H1 (cell line): ENCODE measurements at places on chromosomes 5 and 9. TPM values are rescaled to one million over a fixed set of nuclear protein-coding genes. Genes with fewer than 3 reads are reported as not detected.

Gene IGFBPL1
- total RNA-seq: 33.8 and 36.6 TPM in 2 replicates

Gene ZNF618
- 28.5 and 31.4 TPM in 2 replicates for total RNA-seq

Gene HNRNPA0
- 71.3 and 74.9 TPM in 2 replicates for total RNA-seq

Gene MCC
- 17.8 and 18.3 TPM in 2 replicates for total RNA-seq

Gene ADRA1B
- total RNA-seq: not detected in 2 replicates

Gene IRX1
- total RNA-seq: 3.9 and 5.1 TPM in 2 replicates

Gene PPP1R26
- 32.7 and 35.9 TPM in 2 replicates for total RNA-seq

Gene THBS4
- 12.8 and 14.2 TPM in 2 replicates for total RNA-seq

Gene RALGDS
- total RNA-seq: 11.2 and 14.5 TPM in 2 replicates

Gene FOXD4L3
- total RNA-seq: 0.15 TPM in 1 of 2 replicates, not detected in the other

Gene NUTM2G
- 0.25 TPM in 1 of 2 replicates, not detected in the other for total RNA-seq

Gene SPATA31E1
- 0.09 TPM in 1 of 2 replicates, not detected in the other for total RNA-seq

Gene FBN2
- total RNA-seq: 15.9 and 16.3 TPM in 2 replicates

Gene ELAVL2
- total RNA-seq: 20.9 and 21.9 TPM in 2 replicates

Gene TOPORS
- 26.9 and 30.7 TPM in 2 replicates for total RNA-seq

Gene SCGB3A2
- total RNA-seq: 63.6 and 74.3 TPM in 2 replicates

Gene ADCY2
- 122 and 131 TPM in 2 replicates for total RNA-seq

Gene PCDHA2
- total RNA-seq: 1.9 TPM in 2 replicates

Gene RRAGA
- total RNA-seq: 46.2 and 46.5 TPM in 2 replicates

Gene CER1
- total RNA-seq: 2.2 and 3.4 TPM in 2 replicates

Gene OR1Q1
- total RNA-seq: not detected in 2 replicates

Gene TAF11L7
- not detected in 2 replicates for total RNA-seq

Gene ARL14EPL
- not detected in 2 replicates for total RNA-seq

Gene FREM1
- 2.6 TPM in 2 replicates for total RNA-seq

Gene PCDHA1
- total RNA-seq: 0.50 and 0.52 TPM in 2 replicates

Gene ST8SIA4
- 0.50 and 0.77 TPM in 2 replicates for total RNA-seq

Gene CCL21
- not detected in 2 replicates for total RNA-seq

Gene PLPP7
- total RNA-seq: 3.4 TPM in 2 replicates

Gene SH3GL2
- 4.9 and 5.3 TPM in 2 replicates for total RNA-seq

Gene PCDHGC5
- 0.78 and 1.1 TPM in 2 replicates for total RNA-seq

Gene NMUR2
- not detected in 2 replicates for total RNA-seq

Gene LCP2
- 0.26 and 0.42 TPM in 2 replicates for total RNA-seq

Gene SLCO6A1
- total RNA-seq: 0.54 and 0.56 TPM in 2 replicates

Gene WNT8A
- total RNA-seq: 0.27 TPM in 1 of 2 replicates, not detected in the other

Gene GABRA6
- total RNA-seq: not detected in 2 replicates

Gene CENPK
- total RNA-seq: 41.4 and 50.9 TPM in 2 replicates

Gene SH2D3C
- 6.4 and 7.3 TPM in 2 replicates for total RNA-seq

Gene HINT1
- 222 and 230 TPM in 2 replicates for total RNA-seq

Gene IL17B
- not detected in 2 replicates for total RNA-seq

Gene CARD9
- total RNA-seq: 0.88 and 1.1 TPM in 2 replicates

Gene FGF10
- 0.42 and 0.54 TPM in 2 replicates for total RNA-seq

Gene CTSL
- 34.4 and 38.2 TPM in 2 replicates for total RNA-seq

Gene PHYHD1
- 14.1 and 18.1 TPM in 2 replicates for total RNA-seq

Gene PKD2L2
- total RNA-seq: not detected in 2 replicates

Gene SEMA5A
- 8.7 and 8.9 TPM in 2 replicates for total RNA-seq
